ENCODE measurements at places on chromosomes 4 and X. TPM values are rescaled to one million over a fixed set of nuclear protein-coding genes. Genes with fewer than 3 reads are reported as not detected.

Gene ANXA3
- 354 TPM for total RNA-seq

Gene PABPC1L2A
- total RNA-seq = not detected

DNA sequence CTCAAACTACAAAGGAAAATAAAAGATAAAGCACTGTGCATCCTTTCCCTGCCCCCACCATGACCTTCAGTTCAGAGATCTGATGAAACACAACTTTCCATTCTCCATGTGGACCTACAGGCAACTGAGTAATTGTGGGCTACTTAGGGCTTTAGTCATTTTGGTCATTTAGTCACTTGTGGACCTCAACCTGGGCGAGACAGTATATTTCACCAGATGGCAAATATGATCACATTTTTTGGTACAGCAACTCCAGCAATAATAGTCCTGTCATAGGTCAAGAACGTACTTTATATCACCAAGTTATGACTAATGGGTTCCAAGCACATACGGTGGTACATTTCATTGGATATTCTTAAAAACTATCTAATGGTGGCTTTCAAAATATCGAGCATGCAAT lies 141.2 kb downstream of the PDGFC start:
- no peak for DNase-seq

- no peak for DNase-seq
Observed at GRCh38 chr4:61152433-61152832, 47.7 kb upstream of the ADGRL3 start.

GRCh38 chrX:111443946-111444345 lies 32.0 kb upstream of the DCX start:
- no peak for DNase-seq

DNA sequence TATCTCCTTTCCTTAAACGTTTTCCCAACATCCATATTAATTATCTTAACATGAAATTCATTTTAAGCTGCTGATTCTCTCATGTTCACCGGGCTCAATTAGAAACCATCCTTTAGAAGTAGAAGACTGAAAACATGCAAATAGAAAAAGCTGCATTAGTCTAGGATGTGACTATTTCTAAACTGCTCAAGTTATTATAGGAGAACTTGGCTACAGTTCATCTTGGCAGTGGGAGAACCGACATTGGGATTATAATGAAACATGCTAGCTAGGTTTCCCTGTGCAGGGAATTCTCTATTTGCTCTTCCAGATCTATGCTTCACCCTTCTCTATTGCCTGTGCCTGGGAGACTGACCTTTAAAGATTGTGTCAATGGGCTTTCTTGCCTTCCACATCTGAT lies 151.0 kb upstream of the PPARGC1A start:
- DNase-seq = no peak

GRCh38 chrX:107674480-107675364 lies 46.4 kb downstream of the PRPS1 start:
- DNase-seq = no peak

- no peak for DNase-seq
Observed at GRCh38 chrX:130810561-130810960, 92.4 kb downstream of the ENOX2 start.
